ENCODE measurements at places on chromosomes 2 and 18.

DNA sequence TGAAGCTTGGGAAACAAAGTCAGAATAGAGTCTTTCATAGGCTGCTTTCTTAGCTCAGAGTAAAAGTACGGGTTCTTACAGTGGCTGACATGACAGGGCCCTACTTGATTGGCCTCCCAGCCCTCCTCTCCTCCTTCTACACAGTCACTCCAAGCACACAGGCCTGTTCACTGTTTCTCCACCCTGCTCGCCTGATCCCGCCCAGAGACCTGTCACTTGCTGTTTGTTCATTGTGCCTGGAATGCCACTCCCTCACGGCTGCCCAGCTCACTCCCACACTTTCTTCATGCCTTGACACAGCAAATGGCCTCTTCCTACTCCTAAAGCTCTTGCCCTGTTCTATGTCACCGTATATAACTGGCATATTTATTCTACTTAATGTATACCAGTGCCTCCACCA lies 104.8 kb downstream of the MAP4K4 start:
- DNase-seq = no peak

- DNase-seq = no peak
These were observed 15.1 kb downstream of the ST3GAL5 start for GRCh38 chr2:85873679-85874078.

DNA sequence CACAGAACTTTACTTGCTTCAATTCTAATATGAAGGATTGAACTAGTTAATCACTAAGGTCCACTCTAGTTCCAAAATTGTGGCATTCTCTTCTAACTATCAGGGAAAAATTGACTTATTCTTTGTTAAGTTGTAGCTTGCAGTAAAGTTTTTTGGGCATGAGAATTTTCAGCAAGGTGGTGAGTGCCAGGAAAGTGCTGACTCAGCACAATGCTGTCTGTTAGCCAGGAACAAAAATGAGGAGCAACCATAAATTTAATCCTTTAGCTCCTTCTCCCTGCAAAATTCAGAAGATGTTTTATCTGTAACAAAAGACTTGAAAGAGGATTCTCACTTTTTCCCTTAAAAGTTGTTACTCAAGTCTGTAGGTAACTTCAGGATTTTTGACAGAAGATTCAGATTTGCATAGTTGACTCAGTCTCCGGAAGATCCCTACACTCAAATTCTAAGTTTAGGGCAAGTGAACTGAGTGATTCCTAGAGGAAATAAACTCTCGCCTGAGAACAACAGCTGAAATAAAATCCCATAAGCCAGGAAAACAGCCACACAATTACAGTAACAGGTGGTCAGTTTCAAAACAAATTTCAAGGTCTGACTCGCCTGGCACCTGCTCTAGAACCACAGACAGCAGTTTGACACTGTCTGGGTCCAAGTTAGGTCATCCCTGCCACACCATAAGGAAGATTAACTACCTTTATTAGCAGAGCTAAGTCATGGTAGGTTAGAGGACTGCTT lies 20.2 kb upstream of the DARS1 start:
- no peak for DNase-seq

- no peak for DNase-seq
These were observed 751 bp upstream of the NMI start for GRCh38 chr2:151289972-151290866.

GRCh38 chr2:173657996-173658717 lies 303.5 kb downstream of the CDCA7 start:
- DNase-seq = no peak

DNA sequence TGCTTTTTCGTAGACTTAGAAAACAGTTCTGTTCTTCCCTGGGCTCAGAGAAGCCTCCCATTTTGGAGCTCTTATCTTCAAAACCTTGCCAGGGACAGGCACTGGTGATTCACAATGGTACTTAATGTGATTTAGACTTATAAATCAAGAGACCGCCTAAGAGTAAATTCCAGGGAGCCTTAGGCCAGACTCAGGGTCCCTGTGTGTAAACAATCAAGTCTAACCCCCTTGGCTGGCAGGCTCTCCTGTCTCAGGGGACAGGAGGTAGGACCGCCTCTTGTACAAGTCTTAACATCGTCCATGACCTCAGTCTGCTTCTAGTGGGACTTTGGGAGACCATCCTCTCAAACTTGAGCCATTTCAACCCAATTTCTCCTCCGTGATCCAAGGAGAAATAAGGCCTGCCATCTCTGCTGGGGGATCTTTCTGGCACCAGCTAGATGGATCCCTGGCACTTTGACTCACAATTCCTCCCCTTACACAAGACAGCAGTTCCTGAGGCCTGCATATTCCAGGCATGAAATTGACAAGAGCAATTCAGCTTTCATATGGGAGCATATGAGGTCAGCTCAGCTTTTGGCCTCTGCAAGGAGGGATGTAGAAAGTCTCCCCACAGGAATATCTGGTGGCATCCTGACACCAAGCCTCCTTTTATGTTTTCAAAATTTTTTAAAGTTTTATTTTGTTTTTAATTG lies 487.0 kb downstream of the TNS1 start:
- DNase-seq = no peak

GRCh38 chr2:74762789-74763188 lies 71.1 kb upstream of the HK2 start:
- no peak for DNase-seq

DNA sequence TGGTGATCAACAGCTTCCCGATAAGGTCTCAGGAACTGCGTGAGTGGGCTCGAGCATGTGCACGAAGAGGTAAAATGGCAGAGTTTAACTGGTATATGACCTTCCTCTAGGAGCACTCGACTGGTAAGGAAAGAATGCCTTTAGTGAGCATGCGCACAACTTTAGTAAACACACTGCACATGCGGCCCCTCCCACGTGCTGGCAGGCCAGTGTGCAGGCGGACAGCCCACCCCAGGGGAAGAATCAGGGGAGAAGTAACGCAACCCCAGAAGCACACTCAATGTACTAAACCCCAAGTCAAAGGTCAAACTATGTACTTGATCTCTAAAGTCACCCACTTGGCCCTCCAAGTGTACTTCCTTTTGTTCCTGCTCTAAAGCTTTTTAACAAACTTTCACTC lies 28.7 kb upstream of the SLC25A52 start:
- no peak for DNase-seq

- no peak for DNase-seq
These were observed 312.9 kb upstream of the CDH19 start for GRCh38 chr18:66916834-66917233.

Data from stimulated activated CD8-positive, alpha-beta memory T cell treated with anti-CD3 and anti-CD28 coated beads, Interleukin-15, amount 100 ng/mL, for 4 hours (primary cell).